ENCODE measurements at places on chromosomes 1 and 21.

GRCh38 chr1:55140137-55140536 is 75.0 kb downstream of the USP24 start:
- no peak for DNase-seq

- no peak for DNase-seq
Measured at GRCh38 chr1:205229916-205230700, 2.4 kb downstream of the TMCC2 start.

GRCh38 chr21:35050348-35051286 is 1.5 kb upstream of the RUNX1 start:
- no peak for DNase-seq

GRCh38 chr1:87108228-87108627 is 193.8 kb downstream of the HS2ST1 start:
- no peak for DNase-seq

- no peak for DNase-seq
Measured at GRCh38 chr1:19232524-19232846, 18.8 kb downstream of the EMC1 start.

DNA sequence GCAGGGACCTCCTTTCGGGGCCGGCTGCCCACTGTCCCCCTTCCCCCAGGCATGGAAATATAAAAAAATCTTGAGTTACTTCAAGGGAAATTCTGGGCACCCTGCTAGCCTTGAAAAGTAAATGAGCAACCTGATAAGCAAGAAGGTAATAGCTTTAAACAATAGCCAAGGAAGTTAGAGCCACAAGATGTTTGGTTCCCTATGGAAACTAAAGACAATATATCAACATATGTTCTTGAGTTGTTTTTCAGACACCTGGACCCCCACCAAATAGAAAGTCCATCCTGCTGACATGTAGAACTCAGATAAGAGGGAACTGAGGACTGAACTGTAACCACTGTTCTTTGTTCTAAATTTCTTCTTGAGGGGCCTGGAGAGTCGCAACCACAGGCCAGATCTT is 19.3 kb upstream of the SLC35A3 start:
- DNase-seq = no peak

GRCh38 chr1:77614037-77614436 is 68.4 kb downstream of the ZZZ3 start:
- DNase-seq = no peak

DNA sequence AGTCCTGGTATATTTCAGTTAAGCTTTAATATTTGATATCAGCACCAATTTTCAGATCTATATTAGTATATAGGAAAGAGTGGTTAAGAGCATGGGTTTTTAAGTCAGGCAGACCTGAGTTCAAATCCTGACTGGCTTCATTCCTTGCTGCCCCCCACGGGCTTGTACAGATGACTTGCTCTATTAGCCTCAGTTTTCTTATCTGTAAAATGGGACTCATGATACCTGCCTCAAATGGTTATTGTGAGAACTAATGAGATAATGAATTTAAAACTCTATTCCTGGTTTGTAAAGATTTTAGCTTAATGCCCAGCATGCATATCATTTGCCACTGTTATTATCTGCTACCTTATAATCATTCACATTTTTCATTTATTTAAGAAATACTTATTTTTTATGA is 264.5 kb downstream of the RPS6KC1 start:
- DNase-seq = no peak

- DNase-seq = no peak
Measured at GRCh38 chr1:221435504-221435904, 306.4 kb downstream of the DUSP10 start.

GRCh38 chr1:95183952-95184351 is 50.1 kb upstream of the RWDD3 start:
- DNase-seq = no peak

DNA sequence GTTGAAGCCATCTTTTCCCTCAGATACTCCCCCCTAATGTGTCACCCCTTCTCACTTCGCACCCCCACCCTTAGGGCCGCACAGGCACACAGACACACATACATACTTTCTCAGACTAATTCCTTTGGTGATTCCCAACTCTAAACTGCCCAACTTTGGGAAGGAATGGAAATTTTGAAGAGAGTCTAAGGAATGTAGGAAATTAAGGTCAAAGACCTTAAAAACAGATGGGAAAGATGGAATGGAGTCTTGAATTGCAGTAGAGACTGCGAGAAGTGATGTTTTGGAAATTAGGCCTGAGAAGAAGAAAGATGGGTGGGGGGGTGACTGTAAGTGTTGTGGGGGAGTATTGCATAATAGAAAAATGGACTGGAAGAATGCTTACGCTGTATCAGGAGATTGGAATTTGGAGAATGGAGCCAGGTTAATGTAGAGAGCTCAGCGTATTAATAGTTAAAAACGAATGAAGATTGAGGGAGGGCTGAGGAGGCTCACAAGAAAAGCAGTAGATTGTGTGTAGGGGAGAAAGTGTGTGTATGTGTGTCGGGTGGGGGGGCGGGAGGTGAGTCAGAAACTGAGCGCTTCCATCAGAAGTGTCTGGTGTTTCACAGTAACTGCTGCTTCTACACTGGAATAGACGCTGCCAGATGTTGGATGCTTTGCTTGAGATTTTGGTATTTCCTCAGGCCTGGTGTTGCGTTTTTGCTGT is 1.7 kb downstream of the PIP5K1A start:
- DNase-seq = no peak

DNA sequence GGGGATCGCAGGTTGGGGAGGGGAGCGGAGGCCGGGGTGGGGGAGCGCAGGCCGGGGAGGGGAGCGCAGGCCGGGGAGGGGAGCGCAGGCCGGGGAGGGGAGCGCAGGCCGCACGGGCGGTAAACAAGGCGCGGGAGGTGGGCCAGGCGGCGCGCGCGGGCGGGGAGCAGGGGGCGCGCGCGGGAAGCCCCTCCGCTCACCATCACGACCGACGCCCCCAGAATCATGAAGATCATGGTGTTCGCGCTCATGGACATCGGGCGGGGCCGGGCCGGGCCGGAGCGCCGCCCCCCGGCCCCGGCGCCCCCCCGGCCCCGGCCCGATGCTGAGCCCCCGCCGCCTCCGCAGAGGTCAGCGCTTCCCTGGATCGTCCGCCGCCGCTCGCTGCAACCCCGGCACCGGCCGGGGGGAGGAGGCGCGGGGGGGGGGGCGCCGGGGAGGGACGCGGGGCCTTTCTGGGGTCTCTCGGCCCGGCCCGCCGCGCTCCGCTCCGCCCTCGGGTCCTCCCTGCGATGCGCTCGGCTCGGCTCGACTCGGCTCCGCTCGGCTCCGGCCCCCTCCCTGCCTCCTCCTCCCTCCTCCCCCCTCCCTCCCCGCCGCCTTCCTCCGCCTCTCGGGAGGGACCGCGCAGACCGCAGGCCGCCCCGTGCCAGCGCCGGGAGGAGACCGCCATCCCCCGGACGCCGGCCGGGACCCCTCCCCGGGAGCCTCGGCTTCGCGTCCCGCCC is at the start of gene TMEM240:
Gene TMEM240, minus strand, starts transcription at position 535 of the 728 bp plus-strand sequence. Its CDS starts 278 bp downstream, at position 257.
- peak; percentile 50 for DNase-seq

DNA sequence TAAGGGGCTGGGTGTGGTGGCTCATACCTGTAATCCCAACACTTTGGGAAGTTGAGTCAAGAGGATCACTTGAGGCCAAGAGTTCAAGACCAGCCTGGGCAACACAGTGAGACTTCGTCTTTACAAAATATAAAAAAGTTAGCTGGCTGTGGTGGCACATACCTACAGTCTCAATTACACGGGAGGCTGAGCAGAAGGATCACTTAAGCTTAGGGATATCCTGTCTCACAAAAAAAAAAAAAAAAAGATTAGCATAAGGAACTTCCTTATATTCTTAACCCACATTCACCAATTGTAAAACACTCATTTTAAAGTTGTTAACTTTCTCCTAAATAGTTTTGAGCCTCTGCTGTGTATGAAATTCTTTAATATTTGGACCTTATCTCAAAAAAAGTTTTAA is 53.1 kb downstream of the ABCD3 start:
- no peak for DNase-seq
